ENCODE measurements at places on chromosomes 6 and 20. TPM values are rescaled to one million over a fixed set of nuclear protein-coding genes. Genes with fewer than 3 reads are reported as not detected.

RBPJL gene
- not detected for total RNA-seq

GHRH gene
- total RNA-seq = not detected

COL9A3 gene
- total RNA-seq = not detected

ELOVL2 gene
- total RNA-seq = 0.89 TPM

RAET1L gene
- not detected for total RNA-seq
